WTC11 (cell line): ENCODE measurements at places on chromosomes 7 and 10.
A peak's percentile ranks its signal among the peaks of the same experiment; 100 is the strongest.

GRCh38 chr10:99854860-99855259 lies 72.4 kb downstream of the ABCC2 start:
- DNase-seq: no peak

GRCh38 chr7:94178230-94178629 lies 174.1 kb upstream of the BET1 start:
- no peak for DNase-seq

DNA sequence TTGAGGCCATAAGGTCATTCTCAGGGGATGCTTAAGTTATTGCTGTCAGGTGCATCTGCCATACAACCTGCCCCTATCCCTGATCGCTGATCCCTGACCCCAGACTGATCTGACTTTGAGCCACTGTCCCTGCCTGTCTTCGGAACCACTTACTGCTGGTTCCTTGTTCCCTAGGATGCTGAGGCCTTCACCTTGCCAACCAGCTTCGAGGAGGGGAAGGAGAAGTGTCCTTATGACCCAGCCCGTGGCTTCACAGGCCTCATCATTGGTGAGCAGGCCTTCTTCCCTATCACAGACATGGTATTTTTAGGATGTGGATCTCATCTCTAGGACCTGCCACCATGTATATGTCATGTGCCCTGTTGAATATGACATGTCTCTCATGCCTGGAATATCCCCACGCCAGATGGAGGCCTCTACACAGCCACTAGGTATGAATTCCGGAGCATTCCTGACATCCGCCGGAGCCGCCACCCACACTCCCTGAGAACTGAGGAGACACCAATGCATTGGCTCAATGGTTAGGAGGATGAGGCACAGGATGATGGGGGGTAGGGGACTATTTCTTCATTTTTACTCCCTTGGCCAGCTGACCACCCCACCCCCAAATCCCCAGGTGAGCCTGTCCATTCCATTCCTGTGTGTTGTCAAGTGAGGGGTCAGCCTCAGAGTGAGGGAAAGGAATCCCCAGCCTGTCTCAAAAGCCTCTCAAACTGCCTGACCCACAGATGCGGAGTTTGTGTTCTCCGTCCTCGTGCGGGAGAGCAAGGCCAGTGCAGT lies 9.0 kb downstream of the MRPL43 start:
- no peak for DNase-seq

- no peak for DNase-seq
These were observed 109.4 kb downstream of the MYO3A start for GRCh38 chr10:26043469-26043868.

DNA sequence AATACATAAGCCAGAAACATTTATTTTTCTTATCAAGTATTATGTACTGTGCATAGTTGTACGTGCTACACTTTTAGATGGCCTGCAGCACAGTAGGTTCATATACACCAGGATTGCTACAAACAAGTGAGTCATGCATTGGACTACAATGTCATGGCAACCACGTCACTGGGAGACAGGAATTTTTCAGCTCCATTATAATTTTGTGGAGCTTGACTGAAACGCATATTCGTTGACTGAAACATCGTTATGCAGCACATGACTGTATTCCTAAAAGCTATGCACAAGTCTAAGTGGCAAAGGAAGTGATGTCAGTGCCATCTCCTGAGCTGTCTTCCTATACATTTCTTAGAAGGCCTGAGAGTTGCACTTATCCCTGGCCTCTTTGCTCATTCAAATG lies 871.8 kb downstream of the IPMK start:
- DNase-seq: no peak

GRCh38 chr7:152520861-152521302 lies 85.1 kb upstream of the KMT2C start:
- no peak for DNase-seq

DNA sequence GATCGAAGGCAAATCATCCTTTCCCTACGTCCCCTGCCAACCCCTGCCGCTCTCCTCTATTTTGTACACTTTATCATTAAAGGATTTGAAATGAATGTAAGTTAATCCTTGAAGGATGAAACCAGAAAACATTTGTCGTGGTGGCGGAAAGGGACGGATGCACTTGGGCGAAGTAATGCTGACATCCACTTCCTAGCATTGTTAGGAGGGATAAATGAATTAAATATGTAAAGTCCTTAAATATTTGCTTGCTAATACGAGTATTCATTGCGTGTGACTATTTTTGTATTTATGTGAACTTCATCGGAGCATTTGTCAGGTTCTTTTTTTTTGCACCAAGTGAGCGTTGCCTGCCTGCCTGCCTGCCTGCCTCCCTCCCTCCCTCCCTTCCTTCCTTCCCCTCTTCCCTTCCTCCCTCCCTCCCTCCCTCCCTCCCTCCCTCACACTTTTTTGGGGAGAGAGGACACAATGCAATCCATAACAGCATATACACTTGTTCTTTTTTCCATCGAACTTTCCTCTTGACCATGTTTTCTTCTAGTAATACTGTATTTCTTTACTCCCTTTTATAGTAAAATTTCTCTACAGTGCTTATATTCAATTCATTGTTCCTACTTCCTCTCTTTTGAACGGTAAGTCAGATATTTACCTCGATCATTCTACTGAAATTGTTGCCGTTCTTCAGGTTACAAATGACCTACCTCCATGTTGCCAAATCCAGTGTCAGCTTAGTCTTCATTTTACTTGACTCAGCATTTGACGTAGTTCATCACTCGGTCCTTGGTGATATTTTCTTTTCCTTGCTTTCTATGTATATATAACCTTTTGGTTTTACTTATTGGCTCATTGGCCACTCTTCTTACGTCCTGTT lies 831 bp downstream of the CCDC7 start:
- no peak for DNase-seq

DNA sequence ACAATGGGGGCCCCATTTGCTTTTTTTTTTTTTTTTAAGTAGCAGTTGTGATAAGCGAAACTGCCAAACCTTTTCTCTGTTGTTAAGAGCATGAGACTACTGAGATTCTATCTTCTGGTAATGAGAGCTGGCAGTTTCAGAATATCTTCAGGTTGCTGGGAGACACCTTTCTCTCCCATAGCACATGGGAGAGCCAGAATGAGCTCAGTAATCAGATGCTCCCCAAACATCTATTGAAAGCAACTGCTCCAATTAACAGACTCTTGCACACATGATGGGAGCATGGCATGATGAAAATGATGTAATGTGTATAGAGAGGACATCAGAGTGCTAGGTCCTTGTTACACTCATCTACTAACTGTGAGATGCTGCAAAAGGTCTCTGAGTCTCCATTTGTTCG lies 18.8 kb downstream of the MYO3A start:
- no peak for DNase-seq

DNA sequence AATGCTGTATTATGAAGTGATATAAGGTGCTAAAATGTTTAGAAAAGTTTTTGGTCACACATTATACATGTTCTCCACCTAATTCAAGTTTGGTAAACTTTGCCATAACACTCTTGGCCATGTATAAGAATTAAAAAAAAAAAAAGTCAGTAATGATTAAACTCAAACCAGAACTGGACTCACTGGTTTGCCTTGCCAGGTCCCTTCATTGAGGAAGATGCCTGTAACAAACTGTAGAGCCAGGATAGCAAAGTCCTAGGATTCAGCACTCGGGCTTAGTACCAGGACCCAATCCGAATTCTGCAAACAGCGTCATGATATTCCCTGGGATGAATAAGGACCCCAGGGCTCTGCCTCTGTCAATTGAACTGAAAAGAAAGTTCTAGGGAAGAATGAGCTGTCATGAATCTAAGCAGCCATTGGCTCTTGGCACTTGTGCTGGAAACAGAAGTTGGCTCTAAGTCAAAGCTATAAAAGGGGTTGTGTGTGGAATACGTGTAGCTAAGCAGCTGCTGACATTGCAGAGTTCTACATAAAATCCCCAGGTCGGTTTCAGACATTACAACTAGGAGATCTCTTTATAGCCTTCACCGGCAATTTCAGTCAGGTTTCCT lies 216.9 kb downstream of the C7orf25 start:
- DNase-seq: no peak

GRCh38 chr7:129771928-129772479 lies 160.5 kb downstream of the NRF1 start:
- DNase-seq: peak; percentile 51

- no peak for DNase-seq
These were observed 85.9 kb upstream of the GRB10 start for GRCh38 chr7:50868426-50869100.

DNA sequence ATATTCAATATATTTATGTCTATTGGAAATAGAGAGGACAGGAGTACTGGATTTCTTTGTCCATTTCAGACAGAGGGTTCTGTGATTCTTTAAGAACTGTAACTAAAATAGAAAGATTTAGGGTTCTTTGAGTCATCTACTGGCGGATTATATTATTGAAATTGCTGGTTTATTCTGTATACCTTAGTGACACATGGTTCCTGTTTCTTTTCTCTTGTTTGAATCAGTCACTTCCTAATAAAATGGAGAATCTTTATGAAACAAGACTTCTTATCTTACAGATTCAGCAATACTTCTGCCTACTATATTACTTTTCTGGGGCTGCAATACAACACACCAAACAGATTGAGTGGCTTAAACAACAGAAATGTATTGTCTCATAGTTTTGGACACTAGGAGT lies 20.8 kb upstream of the ZNF800 start:
- DNase-seq: no peak

- peak; percentile 76 for DNase-seq
These were observed 123.4 kb upstream of the NEBL start for GRCh38 chr10:21020545-21020944.

GRCh38 chr10:71255808-71256660 lies 43.7 kb downstream of the UNC5B start:
- no peak for DNase-seq

- no peak for DNase-seq
These were observed 11.2 kb upstream of the THSD7A start for GRCh38 chr7:11843113-11843765.

GRCh38 chr10:22810643-22811465 lies 96.5 kb upstream of the PIP4K2A start:
- no peak for DNase-seq

GRCh38 chr10:24883176-24883575 lies 69.2 kb downstream of the PRTFDC1 start:
- no peak for DNase-seq

GRCh38 chr10:124738441-124738840 lies 5.7 kb downstream of the FAM53B start:
- no peak for DNase-seq

GRCh38 chr7:152617056-152617455 lies 58.9 kb downstream of the XRCC2 start:
- DNase-seq: no peak

DNA sequence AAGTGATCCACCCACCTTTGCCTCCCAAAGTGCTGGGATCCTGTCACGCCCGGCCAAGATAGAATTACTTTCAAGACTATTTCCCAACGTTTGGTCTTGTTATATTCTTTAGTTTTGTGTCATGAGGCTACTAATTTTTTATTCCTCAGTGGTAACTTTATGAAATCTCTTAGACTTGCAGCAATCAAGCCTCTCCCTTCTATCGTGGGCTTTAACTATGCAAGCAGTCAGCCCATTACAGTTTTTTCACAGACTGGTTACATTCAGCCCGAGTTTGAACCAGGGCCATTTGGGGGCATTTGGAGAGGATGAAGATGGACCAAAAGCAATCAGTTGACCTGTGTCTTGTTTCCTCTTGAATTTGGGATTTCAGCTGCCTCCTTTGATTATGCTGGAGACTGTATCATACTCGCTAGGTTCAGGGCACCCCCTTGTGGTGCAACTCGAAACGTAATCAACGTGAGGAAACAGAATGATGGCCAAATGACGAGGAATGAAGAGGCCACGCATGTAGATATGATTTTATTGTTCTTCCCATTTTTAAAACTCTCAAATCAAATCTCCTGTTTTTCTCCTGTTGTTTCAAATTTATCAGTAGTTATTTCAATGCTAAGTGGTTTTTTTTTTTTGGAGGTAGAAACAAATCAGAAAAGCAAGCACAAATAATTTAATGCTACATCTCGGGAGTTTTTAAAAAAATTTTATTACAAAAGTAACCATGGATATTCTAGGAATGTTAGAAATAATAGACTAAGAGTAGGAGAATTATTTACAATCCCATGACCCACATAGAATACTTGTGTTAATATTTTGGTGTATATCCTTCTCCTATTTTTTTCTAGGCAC lies 151.6 kb downstream of the KIAA1217 start:
- peak; percentile 71 for DNase-seq

DNA sequence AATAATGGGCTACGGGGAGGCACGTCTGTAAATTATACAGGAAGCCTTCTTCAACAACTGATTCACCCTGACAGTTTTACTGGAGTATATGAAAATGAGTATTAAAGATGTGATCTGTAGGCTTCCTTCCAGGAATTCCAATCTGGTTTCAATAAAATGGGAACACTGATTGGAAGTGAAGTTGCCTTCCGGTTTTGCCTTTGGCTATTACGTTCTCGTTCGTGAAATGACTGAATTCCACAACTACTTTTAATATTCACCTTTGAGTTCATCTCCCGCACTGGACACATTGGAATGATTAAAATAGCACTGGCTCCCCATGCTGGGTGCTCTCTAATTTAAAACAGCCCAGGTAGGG lies 350.1 kb upstream of the MKI67 start:
- no peak for DNase-seq

- DNase-seq: no peak
These were observed 128.2 kb downstream of the NEURL1 start for GRCh38 chr10:103621783-103622125.

DNA sequence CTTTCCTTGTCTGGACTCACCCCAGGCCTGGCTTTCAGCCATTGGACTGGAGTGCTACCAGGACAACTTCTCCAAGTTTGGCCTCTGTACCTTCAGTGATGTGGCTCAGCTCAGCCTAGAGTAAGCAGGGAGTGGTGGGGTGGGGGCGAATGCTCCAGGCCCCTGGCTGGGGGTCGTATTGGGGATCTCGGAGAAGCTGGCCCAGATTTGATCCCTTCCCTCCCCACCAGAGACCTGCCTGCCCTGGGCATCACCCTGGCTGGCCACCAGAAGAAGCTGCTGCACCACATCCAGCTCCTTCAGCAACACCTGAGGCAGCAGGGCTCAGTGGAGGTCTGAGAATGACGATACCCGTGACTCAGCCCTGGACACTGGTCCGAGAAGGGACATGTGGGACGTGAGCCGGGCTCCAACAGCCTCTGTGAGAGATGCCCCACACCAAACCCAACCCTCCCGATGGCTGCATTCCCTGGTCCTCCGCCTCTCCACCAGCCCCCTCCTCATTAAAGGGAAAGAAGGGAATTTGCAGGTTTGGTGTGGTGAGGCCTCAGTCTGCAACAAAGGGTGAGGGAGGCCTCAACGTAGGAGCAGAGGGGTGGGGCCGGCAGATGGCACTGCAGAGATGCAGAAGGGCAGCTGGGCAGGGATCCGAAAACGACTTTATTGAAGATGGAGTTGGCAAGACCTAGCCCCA lies 14.8 kb downstream of the TRPV6 start:
- DNase-seq: no peak
